Stimulated activated CD4-positive, alpha-beta T cell treated with anti-CD3 and anti-CD28 coated beads, Interleukin-12 subunit alpha, Interleukin-12 subunit beta, amount 100 ng/mL, for 4 hours (primary cell): ENCODE measurements at places on chromosomes 5 and 9.

DNA sequence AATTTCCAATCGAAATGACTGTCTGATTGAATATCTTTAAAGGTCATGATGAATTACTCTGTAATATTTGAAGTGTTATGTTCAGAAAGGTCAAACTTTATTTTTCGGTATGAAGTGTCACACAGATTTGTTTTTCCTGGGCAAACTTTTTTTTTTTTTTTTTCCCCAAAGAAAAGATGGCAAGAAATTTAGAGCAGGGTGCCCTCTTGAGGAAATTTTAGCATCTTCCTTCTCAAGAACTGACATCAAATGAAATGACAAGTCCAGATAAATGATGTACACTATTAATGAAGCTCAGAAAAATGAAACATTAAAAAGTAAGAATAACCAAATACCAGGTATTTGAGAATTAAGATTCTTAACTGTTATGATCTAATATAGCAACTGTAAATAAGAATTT, 123.6 kb downstream of the INVS start:
- DNase-seq = no peak

- no peak for DNase-seq
These were observed 84.3 kb upstream of the ACTBL2 start for GRCh38 chr5:57566914-57567313.

- no peak for DNase-seq
These were observed 117.5 kb upstream of the ZNF462 start for GRCh38 chr9:106745457-106745856.

GRCh38 chr5:82754036-82754746, 323.0 kb downstream of the TMEM167A start:
- DNase-seq = no peak

GRCh38 chr9:83245979-83246659, 183.2 kb upstream of the RASEF start:
- no peak for DNase-seq

DNA sequence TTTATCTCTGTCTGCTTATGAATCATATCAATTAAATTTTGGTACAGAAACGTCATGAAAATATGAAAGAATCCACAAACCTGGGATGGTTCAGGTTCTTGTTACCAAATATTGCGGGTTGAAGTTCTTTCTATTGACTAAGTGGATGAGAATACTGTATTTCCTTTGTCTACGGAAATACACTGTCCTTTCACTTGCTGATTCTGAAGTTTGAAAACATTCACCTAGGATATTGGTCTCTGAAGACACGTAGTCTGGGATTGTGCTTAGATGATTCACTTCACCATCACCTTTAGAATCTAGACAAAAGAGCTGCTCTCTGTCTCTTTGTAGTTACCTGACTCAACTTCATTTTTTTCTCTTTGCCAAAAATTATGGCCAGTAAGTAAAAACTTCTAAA, 222.4 kb downstream of the FBN2 start:
- no peak for DNase-seq

- DNase-seq = no peak
These were observed 235.5 kb downstream of the SLIT3 start for GRCh38 chr5:169065400-169065799.

DNA sequence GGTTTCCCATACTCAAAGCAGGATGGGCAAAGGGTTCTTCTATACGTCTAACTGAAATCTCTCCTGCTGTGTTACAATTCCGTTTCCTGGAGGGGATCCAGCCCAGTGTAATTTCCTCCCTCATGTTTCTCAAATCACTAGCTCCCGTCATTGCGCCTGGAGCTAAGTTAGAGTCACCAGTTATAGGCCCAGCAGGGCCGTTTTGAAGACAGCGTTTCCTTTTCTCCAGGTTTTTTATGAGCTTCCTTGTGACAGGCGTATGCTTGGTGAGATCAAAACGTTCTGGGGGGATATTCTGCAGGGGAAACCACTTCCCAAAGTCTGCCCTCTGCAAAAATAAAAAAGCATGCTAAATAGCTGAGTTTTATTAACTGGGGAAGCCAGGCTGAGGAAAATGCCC, 53.0 kb upstream of the WWC1 start:
- no peak for DNase-seq

GRCh38 chr5:171845857-171846256, 60.2 kb downstream of the SMIM23 start:
- DNase-seq = no peak

DNA sequence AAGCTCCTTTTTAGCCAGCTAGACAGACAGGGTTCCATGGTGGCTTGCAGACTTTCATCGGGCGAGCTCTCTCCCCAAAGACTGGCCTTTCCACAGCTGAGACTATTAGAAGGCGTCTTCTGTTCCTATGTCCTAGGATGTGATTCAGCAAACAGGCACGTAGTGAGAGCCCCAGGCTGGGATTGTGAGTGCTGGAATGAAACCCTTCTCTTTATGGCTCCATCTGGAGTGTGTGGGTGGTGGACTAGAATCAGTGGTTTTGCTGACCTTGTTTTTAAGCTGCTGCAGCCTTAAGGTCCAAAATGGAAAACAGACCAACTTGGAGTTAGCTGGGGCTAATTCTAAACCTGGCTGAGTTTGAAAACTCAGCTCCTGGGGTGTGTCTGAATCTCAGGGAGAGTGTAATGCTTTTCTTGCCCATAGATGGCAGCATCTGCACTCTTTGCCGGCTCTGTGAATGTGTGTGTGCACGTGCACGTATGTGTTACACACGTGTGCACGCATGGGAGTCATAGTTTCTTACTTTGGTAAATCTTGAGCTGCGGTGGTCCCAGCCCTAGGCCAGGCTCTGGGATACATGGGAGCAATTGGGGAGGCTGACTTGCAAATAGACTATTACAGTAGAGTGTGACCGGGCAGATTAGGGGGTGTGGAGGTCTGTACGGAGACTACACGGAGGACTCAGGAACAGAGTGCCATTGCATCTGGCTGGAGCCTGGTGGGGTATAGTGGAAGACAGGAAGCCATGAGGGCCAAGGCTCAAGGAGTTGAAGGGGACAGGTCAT, 10.7 kb downstream of the GSN start:
- DNase-seq = no peak

DNA sequence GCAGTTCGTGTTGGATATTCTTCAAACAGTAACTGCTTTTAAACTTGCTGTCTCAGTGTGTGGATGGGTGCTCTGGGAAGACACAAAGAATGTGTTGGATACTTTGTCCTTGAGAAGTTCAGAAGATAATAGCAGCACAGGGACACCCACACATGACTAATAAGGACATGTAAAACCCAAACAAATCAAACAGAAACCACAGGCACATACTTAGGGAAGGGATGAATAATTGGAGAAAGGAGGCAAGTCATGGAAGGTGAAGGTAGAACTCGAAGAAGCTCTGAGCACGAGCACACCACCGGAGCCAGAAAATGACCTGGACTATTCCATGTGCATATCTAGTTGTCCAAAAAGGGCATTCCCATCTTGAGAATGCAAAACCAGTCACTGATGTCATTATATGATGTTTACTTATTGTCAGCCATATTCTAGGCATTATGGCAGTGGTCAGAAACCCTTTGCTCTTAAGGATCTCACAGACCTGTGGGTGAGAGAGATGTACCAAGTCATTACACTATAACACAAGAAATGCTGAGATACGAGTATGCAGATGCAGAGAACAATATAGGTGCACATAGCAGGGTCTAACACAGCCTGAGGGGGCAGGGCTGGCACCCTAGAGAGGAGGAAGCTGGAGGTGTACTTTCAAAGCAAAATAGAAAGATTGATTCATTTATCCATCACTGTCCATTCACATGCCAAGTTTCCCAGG, 152.9 kb downstream of the PIK3R1 start:
- DNase-seq = no peak

GRCh38 chr5:35736280-35736679, 118.6 kb downstream of the SPEF2 start:
- DNase-seq = peak; percentile 29

GRCh38 chr9:35690614-35691333, 1.0 kb upstream of the TPM2 start:
- DNase-seq = peak; percentile 35

GRCh38 chr5:180343110-180343830, 9.9 kb downstream of the GFPT2 start:
- DNase-seq = no peak

DNA sequence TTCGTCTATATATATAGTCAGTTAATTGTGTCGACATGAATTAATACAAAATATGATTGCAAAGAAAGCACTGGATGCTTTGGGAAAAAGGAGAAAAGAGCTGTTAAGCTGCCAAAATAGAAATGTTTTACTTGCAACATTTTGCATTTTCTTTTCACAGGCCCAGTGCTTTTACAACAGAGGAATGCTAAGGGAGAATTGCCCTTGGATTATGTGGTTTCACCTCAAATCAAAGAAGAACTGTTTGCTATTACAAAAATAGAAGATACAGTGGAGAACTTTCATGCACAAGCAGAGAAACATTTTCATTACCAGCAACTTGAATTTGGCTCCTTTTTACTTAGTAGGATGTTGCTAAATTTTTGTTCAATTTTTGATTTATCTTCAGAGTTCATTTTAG, 76.2 kb downstream of the SLF1 start:
- DNase-seq = no peak

DNA sequence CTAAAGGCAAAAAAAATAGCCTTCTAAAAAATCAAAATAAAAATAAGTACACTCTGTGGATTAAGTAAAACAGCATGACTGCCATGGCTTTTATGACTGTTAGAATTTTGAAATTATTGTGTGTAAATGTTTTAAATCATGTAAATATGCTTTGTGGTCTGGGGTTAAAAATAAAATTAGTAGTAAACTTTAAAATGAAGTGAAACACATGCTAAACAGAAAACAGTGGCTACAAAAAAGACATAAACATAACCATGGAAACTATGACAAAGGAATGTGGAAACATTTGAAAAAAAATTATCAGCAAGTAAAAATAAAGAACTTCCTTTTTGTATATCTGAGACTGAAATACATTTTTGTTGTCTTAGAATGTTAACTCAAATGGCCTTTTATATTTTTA, 134.5 kb upstream of the SPEF2 start:
- no peak for DNase-seq

GRCh38 chr9:76680716-76681425, 83.4 kb upstream of the PCA3 start:
- no peak for DNase-seq

GRCh38 chr5:77239126-77239741, 28.8 kb downstream of the PDE8B start:
- DNase-seq = no peak

GRCh38 chr9:134800791-134801339, 79.7 kb upstream of the FCN2 start:
- no peak for DNase-seq

- no peak for DNase-seq
These were observed 192.8 kb downstream of the ACTL7B start for GRCh38 chr9:108662956-108663355.

DNA sequence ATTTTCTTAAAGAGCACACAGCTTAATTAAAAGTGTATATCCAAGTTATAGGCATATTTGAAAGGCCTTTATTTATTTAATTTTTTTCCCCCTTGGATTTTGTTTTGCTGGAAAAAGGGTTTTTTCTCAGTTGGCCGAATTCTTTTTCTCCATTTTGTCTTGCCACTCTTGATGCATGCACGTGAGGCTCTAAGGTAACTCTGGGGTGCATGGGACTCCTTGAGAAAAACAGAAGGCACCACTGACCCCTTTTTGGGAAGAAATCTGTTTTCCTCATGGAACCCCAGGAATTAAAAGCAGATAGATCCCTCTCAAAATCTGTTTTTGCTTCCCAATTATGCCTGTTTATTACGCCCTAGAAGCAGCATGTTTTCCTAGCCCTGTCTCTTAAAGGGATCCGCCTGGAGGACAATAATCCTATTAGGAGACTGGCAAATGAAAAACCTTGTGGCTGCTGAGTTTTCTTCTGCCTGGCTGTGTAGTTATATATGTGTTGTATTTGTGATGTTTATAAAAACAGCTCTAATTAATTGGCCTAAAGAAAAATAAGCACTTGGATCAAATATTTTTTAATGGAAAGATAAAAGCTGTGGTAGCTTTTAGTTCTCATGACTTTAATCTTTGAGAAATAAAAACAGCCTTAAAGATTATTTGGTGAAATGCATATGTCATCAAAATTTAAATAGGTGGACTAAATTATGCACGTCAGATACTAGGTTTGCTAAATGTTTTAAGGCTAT, 435.1 kb upstream of the CDH9 start:
- DNase-seq = no peak

GRCh38 chr9:84519413-84519812, 150.1 kb upstream of the NTRK2 start:
- DNase-seq = no peak

DNA sequence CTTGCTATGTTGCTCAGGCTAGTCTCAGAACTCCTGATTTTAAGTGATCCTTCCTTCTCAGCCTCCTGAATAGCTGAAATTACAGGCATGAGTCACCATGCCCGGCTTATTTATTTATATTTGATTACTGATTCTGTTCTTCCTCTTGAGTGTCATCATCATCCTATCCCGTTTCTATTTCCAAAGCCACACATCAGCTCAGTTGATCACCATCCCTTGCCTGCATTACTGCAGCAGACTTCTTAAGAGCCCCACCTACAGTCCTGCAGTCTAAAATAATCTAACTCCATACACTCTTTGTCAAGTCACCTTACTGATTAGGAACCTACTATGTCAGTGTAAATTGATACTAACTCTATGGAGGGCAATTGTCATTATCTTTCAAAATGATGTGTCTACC, 138.9 kb upstream of the RAI14 start:
- DNase-seq = no peak

GRCh38 chr5:19240170-19240569, 747.8 kb downstream of the CDH18 start:
- no peak for DNase-seq

DNA sequence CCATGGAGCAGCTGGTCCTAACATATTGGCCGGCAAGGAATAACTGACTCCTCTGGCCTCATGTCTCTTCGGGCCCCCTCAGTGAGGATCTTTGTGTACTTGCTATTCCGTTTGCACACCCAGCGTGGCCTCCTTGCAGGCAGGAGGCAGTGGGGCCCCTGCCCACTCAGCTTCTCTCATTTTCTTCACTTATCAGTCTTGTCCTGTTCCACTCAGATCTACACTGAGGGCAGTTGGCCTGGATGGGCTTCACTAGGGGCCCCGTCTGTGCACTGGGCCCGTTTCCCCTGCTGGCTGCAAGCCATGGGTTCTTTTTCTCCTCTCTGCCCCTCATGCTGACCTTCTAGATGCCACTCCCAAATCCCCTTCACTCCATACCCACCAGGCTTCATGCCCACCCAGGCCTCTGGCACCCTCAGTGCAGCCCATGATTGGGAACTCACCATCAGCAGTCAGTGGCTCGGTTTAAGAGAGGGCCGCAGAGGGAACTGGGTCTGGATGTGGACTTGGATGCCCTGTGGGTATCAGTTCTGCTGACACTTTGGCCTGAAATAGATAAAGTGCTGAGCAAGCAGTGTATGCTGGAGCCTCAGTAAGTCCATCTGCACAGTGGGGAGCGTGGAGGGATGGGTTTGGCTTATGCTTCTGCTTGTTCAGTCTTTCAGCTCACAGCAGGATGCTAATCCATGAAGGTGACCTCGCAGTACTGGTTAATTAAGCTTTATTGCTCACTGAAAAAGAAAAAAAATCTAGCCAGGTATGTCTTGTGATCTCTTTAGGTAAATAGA, 57.9 kb downstream of the ERBIN start:
- DNase-seq = no peak

DNA sequence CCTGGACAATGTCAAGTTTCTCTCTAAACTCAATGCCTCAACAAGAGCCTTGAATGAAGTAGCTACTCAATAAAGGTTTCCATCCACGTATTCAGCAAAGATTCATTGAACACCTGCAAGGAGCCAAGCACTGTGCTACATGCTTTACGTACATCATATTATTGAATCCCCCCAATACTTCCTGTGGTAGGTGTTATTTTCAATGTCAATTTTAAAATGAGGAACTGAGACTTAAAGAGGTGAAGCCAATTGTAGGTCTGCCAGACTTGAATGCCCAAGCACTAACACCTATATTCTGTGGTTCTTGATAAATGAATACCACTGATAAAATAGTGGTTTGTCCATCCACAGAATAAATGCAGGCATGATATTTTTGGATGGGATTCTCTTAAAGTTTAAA, 162.3 kb downstream of the DRD1 start:
- no peak for DNase-seq
